ENCODE measurements at places on chromosomes 2 and 18.

- DNase-seq, result no peak
Measured at GRCh38 chr2:45344071-45344470, 267.0 kb downstream of the SRBD1 start.

DNA sequence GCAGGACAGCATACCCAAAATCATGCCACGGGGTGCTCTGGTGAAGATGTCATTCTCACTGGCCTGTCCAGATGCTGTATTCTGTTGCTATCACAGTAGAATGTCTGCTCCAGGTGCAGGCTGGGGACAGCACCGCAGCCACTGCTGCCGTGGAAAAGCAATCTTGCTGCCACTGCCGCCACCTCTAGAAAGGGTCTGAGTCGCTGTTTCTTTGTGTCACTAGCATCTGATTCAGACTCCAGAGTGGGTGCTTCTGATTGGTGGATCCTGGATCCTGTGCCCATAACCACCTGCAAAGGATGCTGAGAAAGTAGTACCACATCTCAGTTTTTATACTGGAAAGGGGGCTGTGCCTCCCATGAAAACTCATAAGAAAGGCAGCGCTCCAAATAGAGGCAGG is 45.3 kb upstream of the CTLA4 start:
- no peak for DNase-seq

DNA sequence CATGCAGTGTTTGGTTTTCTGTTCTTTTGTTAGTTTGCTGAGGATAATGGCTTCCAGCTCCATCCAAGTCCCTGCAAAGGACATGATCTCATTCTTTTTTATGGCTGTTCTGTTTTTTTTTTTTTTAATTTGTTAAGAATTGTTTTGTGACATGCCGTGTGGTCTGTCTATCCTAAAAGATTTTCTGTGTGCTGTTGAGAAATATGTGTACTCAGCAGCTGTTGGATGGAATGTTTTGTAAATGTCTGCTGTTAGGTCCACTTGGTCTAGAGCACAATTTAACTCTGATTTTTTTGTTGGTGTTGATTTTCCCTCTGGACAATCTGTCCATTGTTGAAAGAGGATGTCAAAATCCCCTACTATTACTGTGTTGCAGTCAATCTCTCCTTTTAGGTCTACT is 80.4 kb upstream of the WDR75 start:
- no peak for DNase-seq

DNA sequence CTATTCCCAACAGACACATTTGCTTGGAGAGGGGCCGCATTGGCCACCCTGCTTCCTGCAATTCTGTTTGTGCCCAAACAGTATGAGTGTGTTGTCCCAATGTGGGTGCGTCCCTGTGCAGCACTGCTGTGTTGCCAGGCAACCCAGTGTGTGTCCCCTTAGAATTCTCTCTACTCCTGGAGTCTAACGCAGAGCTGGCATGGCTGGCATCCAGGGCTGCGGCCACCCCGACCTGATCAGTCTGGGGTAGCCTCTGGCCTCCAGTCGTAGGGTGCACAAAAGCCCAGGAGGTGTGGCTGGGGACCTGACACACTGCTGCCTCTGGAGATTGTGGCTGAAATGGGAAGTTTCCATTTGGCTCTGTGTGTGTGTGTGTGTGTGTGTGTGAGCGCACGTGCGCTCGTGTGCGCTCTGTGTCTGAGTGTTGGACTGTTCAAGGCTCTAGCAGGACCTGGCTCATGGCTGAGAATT is 48.0 kb downstream of the TEX44 start:
- no peak for DNase-seq

GRCh38 chr2:128103407-128103806 is 12.4 kb downstream of the UGGT1 start:
- no peak for DNase-seq

GRCh38 chr2:48134704-48135103 is 228.4 kb upstream of the FBXO11 start:
- DNase-seq, result no peak

- DNase-seq, result no peak
Measured at GRCh38 chr18:49652881-49653724, 91.2 kb downstream of the LIPG start.

- DNase-seq, result no peak
Measured at GRCh38 chr18:77658751-77659448, 409.3 kb downstream of the GALR1 start.

DNA sequence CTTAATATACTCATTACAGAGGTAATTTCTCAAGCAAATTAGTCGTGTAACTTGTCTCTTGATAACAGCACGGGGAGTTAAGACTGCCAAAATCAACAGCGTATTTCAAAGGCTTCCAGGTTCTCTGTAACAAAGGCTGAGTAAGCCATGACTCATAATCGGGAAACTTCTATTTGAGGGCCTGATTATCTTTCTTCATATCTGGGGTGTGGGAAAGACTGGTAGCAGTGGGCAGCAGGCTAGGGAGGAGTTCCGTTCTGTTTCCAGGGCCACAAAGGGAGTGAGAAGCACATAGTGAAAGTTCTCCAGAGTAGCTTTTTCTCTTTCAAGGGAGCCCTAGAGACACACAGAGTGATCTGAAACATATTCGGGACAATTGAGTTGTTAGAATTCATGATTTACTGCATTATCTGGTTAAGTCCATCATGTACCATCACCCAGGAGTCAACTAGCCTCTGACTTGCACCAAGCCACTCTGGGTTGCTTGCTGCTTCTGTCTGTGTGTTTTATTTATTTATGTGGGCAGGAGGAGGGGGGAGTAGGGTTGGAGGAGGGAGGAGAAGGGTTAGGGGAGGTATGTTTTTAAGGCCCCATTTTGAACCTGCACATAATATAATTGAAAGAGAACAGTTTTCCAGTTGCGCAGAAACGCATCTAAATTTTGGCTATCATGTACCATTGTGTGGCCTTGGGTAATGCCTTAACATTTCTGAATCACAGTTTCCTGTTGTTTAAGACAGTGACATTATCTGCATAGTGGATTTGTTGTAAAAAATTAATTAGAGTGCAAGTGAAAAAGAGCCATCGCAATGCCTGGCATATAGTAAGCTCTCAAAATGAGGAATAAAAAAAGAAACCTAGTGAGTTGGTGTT is 80.5 kb upstream of the ITPRID2 start:
- DNase-seq, result no peak

GRCh38 chr2:96301865-96302264 is 3.5 kb downstream of the SNRNP200 start:
- no peak for DNase-seq

DNA sequence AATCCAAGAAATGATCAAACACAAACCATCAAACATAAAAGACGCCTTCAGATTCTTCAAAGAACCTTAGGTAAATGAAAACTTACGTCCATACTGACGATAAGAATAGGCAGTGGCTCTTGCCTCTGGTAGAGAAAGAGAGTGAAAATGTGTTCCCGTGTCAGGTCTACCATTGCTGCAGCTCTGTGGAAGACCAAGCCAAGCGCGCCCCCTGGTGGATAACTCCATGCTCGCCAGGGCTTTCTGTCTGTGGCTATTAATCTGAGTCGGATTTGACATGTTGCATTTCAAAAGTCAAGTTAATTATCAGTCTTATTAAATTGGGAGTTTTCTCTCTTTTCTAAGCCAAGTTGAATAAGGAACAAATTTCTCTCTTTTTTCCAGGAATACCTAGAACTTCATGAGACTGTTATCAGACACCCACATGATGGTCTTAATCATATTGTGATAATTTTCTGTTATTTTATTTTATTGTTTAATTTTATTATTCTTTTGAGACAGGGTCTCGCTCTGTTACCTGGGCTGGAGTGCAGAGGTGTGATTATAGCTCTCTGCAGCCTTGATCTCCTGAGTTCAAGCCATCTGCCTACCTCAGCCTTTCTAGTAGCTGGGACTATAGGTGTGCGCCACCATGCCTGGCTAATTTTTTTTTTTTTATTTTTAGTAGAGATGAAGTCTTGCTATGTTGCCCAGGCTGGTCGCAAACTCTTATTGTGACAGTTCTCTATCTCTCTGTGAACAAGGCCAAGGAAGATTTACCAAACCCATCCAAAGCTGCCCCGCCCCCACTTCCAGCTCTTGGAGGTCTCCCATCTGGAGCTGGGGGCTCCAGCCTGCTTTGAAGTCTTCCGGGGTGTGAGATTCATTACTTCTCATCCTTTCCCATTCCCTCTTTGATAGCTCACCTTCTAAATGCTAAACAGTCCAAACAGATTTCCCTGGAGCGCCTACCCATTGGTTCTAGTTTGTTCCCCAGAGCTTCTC is 15.8 kb upstream of the ZAP70 start:
- peak; percentile 89 for DNase-seq

DNA sequence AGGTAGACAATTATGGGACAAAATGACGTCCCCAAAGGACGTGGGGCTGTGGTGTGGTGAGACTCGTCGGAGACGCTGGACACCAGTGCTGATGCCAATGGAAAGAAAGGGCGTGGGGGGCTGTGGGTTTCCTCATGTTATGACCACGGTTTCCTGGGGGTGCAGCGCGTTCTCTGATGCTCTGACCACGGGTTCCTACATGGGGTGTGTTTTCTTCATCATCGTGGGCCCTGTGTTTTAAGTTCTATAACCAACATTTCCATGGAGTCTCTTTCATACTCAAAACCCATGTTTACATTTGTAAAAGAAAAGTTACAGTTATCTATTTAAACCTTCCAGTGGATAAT is 141.6 kb downstream of the RTP5 start:
- no peak for DNase-seq

GRCh38 chr18:52636536-52636935 is 296.5 kb downstream of the DCC start:
- DNase-seq, result no peak

DNA sequence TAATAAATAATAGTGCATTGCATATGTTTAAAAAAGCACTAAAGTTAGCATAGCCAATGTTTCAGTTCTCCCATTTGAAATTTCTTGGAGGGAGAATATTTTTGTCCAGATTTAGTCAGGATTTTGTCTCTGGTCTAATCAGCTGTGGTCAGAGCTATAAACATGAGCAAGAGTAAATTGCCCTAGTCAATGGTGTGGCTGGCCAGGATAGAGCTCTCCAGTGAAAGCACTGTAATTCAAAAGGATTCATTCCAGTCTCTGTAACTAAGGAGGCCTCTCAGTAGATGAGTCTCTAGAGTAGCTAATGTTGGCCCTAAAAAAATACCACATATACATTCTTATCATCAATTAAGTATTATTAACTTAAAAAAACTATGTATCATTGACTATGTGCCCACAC is 241.6 kb downstream of the CDCA7 start:
- DNase-seq, result no peak

DNA sequence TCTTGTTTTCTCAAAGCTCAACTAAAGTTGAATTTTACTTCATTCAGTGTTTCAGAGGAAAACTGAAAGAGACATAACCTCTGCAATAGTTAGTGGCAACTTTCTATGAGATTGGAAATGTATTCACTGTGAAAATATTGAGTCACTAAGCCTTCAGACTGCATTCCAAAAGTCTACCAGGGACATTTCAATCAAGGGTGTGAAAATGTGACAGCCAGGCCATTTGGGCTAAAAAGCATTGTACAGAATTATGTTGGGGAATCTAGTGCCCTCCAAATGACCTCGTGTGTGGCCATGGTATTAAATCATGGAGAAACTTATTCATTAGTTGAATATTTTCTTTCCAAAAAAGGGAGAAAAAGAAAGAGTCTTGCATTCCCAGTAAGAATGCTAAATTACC is 251.9 kb downstream of the GRB14 start:
- DNase-seq, result no peak

- no peak for DNase-seq
Measured at GRCh38 chr2:236127010-236127409, 41.2 kb downstream of the GBX2 start.

DNA sequence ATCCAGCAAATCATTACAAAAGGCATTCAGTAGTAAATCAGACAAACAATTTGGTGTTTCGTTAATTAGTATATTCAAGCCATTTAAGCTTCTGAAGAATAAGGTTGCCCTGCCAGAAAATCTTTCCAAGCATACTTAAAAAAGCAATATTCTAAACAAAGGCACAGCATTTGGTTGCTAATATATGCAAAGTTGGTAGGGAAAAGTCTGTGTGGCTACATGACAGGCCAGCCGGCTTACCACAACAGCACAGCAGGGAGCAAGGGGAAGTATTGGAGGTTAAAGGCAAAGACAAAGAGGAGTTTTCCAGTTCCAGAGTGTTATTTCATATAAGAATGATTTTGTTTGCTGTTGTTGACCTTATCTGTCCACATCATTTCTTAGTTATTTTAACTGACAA is 282.3 kb downstream of the MBD5 start:
- peak; percentile 57 for DNase-seq

GRCh38 chr2:16281451-16282335 is 341.3 kb downstream of the MYCN start:
- peak; percentile 55 for DNase-seq
